NCI-H524 treated with DMSO at 0.1 percent for 48 hours (cell line): ENCODE measurements at places on chromosomes 13 and 19.

DNA sequence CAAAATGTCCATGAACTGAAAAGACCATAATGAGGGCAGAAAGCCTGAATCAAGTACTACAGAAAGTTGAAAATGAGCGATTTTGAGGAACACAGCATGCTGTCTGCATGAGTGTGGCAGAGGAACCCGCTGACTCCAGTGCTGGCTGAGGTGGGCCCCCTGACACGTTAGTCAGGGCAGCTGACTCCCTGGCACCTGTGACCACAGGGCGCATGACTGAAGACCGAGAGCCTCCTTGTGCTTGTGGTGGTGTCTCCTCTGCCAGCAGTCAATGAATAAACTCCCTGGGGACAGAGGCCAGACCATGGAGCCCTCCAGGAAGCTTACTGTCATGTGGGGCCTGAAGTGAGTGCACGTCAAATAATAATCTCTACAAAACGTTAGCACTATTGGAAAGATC, 38.4 kb upstream of the VSTM2B start:
- no peak for DNase-seq

DNA sequence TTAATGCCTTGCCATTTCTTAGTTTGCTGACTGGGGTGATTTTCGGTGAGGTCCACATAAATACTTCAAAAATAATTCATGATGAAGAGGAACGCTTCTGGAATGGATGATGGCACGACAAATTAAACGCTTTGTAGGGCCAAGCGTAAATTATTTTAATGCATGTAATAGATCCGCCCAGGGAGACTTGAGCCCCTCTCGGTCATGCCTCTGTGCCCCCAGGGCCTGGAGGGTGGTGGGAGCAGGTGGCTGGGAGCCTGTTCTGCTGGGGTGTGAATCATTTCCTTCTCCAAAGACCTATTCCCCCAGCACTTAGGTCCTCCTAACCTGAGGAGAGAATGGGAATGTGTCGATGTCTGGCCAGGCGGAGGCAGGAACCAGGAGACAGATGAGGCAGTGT, 350.6 kb downstream of the ZNF536 start:
- no peak for DNase-seq

GRCh38 chr19:43560687-43561086, 14.6 kb downstream of the XRCC1 start:
- no peak for DNase-seq

DNA sequence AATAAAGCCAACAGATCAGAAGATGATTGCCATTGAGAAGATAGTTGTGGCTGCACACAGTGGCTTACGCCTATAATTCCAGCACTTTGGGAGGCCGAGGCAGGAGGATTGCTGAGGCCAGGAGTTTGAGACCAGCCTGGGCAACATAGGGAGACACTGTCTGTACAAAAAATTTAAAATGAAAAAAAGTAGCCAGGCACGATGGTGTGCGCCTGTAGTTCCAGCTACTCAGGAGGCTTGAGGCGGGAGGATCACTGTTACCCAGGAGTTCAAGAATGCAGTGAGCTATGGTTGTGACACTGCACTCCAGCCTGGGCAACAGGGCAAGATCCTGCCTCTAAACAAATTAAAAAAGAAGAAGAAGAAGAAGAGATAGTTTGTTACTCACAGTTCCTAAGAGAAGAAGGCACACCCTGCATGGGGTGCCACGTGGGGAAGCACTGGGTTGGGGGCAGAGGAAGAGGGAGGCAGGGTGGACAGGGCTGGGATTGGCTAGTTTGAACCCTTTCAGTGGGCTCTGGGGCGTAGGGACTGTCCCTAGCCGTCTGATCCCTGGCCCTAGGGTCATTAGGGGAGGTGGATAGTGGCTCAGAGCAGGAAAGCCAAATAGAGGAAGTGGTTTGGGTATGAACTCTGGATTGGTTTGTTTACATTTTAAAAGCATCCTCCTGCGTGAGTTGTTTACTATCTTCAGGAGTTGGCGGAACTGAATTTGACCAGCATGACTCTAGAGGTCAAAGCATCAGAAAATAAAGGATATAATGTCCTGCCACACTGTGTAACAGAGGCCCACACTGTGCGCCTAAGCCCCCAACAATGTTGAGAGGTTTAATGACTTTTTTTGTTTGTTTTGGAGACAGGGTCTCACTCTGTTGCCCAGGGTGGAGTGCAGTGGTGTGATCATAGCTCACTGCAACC, 60.5 kb upstream of the MEDAG start:
- DNase-seq: no peak

- DNase-seq: no peak
Observed at GRCh38 chr19:35783469-35784434, 8.4 kb downstream of the ARHGAP33 start.

- DNase-seq: no peak
Observed at GRCh38 chr19:48896191-48896720, 2.3 kb downstream of the TULP2 start.

- no peak for DNase-seq
Observed at GRCh38 chr13:27905650-27906049, 14.2 kb upstream of the PDX1 start.

DNA sequence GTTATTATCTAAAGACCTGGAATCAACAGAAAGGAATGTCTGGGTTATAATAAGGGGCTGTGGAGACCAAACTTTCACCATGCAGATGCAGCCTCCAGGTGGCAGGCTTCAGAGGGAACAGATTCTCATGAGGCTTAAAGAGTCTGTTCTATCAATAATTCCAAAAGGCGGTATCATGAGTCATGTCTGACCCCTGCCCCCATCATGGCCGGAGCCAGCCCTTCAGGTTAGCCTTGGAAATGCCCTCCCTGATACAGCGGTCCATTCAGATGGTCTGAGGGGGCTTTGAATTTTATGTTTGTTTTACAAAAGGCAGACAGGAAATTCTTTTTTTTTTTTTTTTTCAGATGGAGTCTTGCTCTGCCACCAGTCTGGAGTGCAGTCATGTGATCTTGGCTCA, 21.7 kb upstream of the LAMP1 start:
- no peak for DNase-seq

DNA sequence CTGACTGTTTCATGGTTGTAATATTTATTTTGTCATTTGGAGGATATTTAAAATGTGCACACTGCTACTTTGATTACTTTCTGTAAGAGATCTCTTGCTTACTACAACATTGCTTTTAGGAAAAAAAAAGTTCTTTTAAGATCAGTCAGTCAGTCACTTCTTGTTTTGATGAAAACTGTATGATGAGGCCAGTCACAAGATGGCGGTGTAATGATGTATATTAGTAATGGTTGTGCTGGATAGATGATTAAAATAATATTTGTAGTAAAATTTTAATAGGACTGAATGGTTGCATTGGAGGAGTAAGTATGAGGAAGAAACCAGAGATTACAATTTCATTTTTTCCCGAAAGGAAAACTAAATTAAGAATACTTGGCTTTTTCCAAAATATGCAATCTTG, 2411.1 kb downstream of the PCDH9 start:
- no peak for DNase-seq

DNA sequence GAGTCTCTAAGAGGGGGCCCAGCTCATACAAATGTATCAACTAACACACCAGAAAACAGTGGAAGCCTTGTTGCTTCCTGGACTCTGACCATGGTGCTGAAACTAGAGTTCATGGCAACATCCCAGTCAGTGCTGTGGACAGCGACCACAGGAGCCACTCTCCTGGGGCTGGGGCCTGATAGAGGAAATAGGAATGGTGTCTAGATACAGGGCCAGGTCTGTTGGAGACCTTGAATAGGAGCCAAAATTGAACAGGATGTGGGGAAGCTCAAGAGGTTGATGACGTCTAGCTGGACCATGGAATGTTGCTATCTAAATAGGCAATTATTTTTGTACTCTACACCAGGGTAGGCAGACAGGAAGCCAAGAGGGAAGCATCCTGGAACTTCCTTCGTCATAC, 21.7 kb downstream of the LILRB4 start:
- DNase-seq: no peak

- DNase-seq: no peak
Observed at GRCh38 chr19:3983936-3984583, 1.2 kb downstream of the EEF2 start.

DNA sequence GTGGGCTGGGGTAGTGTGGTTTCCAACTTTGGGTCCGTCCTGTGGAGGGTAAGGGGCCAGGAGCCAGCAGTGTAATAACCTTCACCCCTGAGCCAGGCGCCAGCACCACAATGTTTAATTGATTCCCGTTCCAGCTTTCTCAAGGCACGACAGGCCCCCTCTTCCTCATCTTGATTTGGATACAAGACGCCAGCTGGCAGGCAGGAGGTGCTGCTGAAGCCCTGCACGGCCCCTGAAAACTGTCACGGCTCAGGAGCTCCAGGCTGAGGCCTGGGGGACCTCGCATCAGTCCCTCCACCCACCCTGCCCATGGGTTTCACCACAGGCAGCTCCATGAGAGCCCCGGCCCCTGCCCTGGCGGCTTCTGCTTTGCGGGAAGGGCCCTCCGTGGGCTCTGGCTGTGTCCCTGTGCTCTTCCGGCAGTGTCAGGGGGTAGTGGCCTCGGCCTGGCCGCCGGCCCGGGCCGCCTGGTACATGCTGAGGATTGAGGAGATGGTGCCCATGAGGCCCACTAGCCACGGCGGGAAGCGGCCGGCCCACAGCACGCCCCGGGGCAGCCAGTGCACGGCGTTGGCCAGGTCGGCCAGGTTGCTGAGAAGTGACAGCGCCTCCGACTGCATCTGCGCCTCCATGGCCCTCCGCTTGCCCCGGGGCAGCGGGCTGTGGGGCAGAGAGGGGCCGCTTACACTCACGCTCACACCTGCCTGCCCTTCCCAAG, 11.9 kb downstream of the PEX11G start:
- no peak for DNase-seq

GRCh38 chr13:73715911-73716510, 418.2 kb downstream of the KLF12 start:
- DNase-seq: no peak

DNA sequence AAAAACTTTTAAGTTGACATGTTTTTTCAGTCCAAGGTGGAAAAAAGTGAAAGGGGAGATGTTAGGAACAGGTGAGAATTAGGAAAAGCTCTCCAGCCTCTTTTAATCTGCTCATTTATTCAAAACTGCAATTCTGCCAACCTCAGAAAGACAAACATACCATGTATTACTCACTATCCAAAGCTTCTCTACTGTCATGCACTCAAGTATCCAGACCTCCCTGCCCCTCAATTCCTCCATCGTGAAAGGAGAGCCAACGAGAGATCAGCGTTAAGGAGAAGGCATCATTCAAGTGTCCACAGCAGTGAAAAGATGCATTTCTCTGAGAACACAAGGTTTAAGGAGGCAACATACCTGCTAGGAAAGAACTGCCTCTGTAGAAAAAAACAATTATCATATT, 24.5 kb downstream of the DIAPH3 start:
- DNase-seq: no peak

DNA sequence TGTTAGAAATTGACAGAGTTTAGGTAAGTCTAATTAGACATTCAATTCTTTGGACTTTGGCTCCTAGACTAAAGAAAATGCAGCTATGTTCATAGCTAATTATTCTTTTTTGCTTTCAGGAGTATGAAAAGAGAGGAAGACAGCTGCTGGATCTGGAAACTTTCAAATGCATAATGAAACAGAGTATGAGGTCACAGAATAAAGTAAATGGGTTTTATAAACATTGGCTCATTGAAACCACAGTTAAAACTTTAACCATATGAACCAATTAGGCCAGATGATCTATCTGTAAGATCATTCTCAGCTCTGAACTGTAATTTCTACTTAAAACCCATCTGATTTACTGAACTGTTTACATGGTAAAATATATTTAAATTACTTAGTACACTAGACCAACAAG, 82.7 kb downstream of the TEX26 start:
- no peak for DNase-seq

GRCh38 chr19:49533551-49534488, 6.0 kb downstream of the RCN3 start:
- no peak for DNase-seq

GRCh38 chr13:110885966-110886869, 28.7 kb downstream of the ANKRD10 start:
- DNase-seq: no peak

GRCh38 chr19:40555978-40556689, 20.5 kb upstream of the SHKBP1 start:
- DNase-seq: no peak

- DNase-seq: no peak
Observed at GRCh38 chr19:6639439-6639838, 30.5 kb downstream of the TNFSF14 start.

GRCh38 chr13:40313269-40314200, 352.9 kb downstream of the FOXO1 start:
- DNase-seq: no peak

- DNase-seq: no peak
Observed at GRCh38 chr13:113145911-113146598, 12.4 kb upstream of the PROZ start.

DNA sequence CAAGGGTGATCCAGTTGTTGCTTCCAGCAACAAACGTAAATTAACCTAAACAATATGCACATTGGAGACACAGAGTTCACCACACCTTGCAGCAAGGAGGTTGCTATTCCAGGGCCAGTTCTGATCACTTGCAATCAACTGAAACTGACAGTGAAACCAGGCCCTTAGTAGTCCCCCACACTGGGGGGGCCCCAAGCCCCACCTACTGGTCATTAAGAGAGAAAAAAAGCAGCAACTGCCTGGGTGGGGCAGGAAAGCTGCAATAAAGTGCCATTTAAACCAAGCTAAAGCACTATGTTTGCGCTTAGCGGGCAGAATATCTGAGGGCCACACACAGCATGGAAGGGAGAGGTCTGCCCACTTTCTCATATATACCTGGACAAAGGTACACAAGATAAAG, 51.5 kb downstream of the ATP7B start:
- DNase-seq: no peak

DNA sequence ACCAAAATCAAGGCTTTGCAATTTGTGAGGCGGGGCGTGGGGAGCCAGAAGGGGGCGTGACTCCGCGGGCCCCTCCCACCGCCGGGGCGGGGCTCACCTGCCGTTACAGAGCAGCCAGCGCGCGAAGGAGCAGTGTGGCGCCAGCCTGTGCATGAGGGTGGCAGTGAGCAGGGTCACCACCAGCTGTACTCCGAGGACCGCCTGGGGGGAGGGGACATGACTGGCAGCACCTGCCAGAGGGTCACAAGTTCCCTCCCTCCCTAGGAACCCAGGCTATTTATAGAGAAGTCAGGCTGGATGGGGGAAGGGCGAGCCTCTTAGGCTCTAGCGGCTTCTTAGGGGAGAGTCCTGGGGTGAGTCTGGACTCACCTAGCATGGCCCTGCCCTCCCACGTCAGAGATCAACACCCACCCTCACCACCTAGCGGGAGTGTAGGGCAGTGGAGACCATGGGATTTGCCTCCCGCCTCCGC, 3.6 kb downstream of the TMEM161A start:
- peak; percentile 33 for DNase-seq
